ENCODE measurements at places on chromosomes 6 and 20.
A peak's percentile ranks its signal among the peaks of the same experiment; 100 is the strongest.

GRCh38 chr6:66226109-66226508, 519.1 kb upstream of the EYS start:
- H3K36me3 ChIP-seq, result no peaks in the 10 kb centered on the region
- no peak overlapping the region for H3K27ac ChIP-seq
- DNase-seq, result no peak
- H3K4me1 ChIP-seq, result no peaks in the 10 kb centered on the region
- no peaks in the 10 kb centered on the region for H3K27me3 ChIP-seq
- H3K4me3 ChIP-seq, result no peak overlapping the region

GRCh38 chr20:15799871-15800270, 773.4 kb downstream of the KIF16B start:
- H3K27me3 ChIP-seq, result no peaks in the 10 kb centered on the region
- H3K27ac ChIP-seq, result no peak overlapping the region
- no peaks in the 10 kb centered on the region for H3K4me1 ChIP-seq

DNA sequence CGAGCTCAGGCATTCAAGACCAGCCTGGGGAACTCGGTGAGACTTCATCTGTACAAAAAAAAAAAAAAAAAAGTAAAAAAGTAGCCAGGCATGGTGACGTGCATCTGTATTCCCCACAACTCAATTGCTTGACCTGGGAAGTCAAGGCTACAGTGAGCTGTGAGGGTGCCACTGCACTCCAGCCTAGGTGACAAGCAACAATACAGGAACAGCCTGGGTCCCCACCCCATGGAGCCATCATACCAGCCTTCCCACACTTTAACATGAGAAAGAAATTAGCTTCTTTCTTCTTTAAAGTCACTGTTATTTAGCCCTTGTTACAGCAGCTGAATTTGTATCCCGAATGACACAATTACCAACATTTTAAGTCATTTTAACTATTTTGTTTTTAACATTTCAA, 56.1 kb downstream of the SCML4 start:
- H3K4me3 ChIP-seq, result no peak overlapping the region
- no peaks in the 10 kb centered on the region for H3K27me3 ChIP-seq
- H3K4me1 ChIP-seq, result peaks cover 2% of the 10 kb centered on the region
- peaks cover 43% of the 10 kb centered on the region for H3K36me3 ChIP-seq
- H3K27ac ChIP-seq, result no peak overlapping the region

DNA sequence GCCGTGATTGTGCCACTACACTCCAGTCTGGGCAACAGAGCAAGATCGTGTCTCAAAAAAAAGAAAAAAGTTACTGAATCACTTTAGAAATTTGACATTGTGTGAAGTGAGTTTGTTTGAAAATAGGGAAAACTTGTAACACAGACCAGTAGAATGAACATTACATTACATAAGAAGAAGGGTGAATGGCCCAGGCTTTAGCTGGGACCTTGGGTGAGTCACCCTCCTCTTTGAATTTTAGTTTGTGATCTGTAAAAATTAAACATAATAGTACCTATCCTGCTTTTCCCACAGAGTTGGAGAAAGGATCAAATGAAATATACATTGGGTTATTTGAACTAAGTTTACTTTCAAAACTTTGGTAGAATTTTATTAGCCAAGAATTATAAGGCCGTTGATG, 56.3 kb downstream of the KCNS1 start:
- no peak overlapping the region for H3K27ac ChIP-seq
- H3K27me3 ChIP-seq, result no peaks in the 10 kb centered on the region
- H3K4me1 ChIP-seq, result peaks cover 52% of the 10 kb centered on the region
- H3K4me3 ChIP-seq, result no peak overlapping the region
- H3K36me3 ChIP-seq, result peaks cover 60% of the 10 kb centered on the region

GRCh38 chr6:161068321-161068741, 76.8 kb downstream of the MAP3K4 start:
- H3K27ac ChIP-seq, result no peak overlapping the region
- H3K4me1 ChIP-seq, result no peaks in the 10 kb centered on the region
- H3K4me3 ChIP-seq, result no peak overlapping the region
- peaks cover 4% of the 10 kb centered on the region for H3K36me3 ChIP-seq
- DNase-seq, result no peak
- no peaks in the 10 kb centered on the region for H3K27me3 ChIP-seq

DNA sequence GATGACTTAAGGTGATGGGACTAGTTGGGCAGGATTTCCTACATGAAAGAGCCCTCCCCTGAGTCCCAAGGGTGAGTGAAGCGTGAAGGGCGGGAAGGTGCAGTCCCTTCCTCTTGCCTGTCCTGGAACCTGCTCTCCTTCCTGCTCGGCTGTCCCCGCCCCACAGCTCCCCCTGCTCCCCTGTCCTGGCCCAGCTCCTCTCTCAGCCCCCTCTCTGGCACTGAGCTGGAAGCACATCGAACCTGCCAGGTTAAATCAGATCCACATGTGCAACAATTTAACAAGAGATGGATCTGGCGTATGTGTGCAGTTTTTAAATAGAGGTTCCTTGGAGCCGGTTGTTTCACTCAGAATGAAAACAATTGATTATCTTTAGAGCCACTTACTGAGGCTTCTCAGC, 95.0 kb downstream of the LRFN2 start:
- DNase-seq, result no peak
- no peaks in the 10 kb centered on the region for H3K4me1 ChIP-seq
- H3K27ac ChIP-seq, result no peak overlapping the region
- no peaks in the 10 kb centered on the region for H3K36me3 ChIP-seq
- H3K4me3 ChIP-seq, result no peak overlapping the region

GRCh38 chr6:159762681-159763293, 942 bp downstream of the ACAT2 start:
- H3K27me3 ChIP-seq, result peaks cover 3% of the 10 kb centered on the region
- H3K4me1 ChIP-seq, result peaks cover 41% of the 10 kb centered on the region
- H3K4me3 ChIP-seq, result peak overlapping the region; percentile 93
- peak; percentile 49 for DNase-seq

GRCh38 chr6:90496258-90497016, 90.4 kb downstream of the MAP3K7 start:
- no peak overlapping the region for H3K4me3 ChIP-seq
- H3K27me3 ChIP-seq, result peaks cover 58% of the 10 kb centered on the region
- peaks cover 10% of the 10 kb centered on the region for H3K4me1 ChIP-seq
- H3K36me3 ChIP-seq, result no peaks in the 10 kb centered on the region
- no peak overlapping the region for H3K27ac ChIP-seq

DNA sequence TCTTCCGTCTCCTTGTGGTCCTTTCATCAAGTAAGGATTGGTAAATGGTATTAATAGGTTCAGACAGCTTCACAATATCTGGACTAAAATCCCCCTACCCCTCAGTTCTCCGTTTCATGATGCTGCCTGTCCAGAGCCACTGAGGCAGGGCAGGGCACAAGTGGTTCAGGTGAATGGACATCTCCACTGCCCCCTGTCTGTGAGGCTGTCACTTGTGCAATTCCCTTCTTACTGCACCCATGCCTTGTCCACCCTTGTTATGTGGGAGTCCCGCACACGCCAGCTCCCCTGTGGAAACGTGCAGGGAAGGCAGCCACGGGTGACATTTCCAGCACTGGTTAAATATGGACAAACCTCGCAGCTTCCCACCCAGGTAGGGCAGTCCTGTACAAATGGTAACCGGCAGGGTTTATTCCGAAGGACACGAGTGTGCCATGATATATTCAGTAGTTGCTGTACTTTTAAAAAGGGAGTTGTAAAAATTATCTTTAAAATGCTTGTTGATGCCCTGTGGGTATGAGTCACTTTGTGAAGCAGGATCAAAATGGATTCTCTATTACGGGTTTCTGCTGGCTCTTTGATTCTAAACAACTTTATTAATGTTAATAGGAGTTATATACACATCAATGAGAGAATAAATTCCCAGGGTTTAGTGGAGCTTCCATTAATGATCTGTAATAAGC, 73.5 kb downstream of the FYN start:
- DNase-seq, result no peak
- no peak overlapping the region for H3K4me3 ChIP-seq
- peaks cover 77% of the 10 kb centered on the region for H3K4me1 ChIP-seq
- H3K27ac ChIP-seq, result no peak overlapping the region

DNA sequence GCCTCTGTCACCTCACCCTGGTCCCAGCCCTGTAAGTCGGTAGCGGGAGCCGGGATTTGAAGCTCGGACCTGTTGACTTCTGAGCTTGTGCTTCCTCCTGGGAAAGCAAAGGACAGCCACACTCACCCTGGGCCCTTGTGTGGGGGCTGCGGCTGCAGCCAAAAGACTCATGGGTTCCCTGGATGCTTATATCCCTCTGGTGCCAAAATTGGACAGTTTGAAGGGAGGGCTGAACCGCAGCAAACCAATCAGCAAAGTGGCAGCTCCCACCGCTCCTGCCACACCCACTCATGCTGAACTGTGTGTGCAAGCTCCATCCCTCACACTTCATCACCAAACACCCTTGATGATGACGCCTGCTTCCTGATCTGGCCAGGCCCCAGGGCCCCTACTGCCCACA, 3.9 kb upstream of the CCN5 start:
- peaks cover 18% of the 10 kb centered on the region for H3K27me3 ChIP-seq
- H3K36me3 ChIP-seq, result no peaks in the 10 kb centered on the region
- H3K27ac ChIP-seq, result no peak overlapping the region
- H3K4me3 ChIP-seq, result no peak overlapping the region

DNA sequence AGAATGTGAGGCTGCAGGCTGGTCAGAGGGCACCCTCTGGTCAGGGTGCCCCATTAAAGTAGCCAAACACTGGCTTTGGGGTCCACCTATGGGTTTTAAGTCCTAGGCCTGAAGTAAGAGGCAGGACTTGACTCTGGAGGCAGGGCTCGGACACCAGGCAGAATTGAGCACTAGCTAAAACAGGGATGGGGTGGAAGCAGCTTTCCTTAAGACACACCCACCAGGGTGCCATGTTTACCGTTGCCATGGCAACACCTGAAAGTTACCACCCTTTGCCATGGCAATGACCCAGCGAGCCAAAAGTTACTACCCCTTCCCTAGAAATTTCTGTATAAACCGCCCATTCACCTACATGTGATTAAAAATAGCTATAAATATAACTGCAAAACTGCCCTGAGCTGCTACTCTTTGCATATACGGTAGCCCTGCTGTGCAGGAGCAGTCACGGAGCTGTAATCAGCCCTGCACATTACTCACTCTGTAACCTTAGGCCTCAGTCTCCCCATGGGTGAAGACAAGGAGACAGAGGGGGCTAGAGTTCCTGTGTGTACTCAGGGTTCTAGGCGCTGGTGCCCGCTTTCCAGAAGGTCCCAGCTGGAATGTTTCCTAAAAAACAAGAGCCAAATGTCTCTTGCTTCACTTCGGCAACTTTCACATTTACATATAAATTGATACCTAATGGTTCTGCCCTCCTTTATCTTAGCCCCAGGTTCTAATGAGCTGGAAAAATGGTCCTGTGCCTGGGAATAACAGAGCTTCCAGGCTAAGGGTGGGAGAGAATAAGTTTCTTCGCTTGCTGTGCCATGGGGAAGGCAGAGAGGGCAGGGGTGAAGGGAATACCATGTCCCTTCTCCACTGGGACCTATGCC, 27.2 kb upstream of the SRSF6 start:
- peaks cover 13% of the 10 kb centered on the region for H3K27me3 ChIP-seq
- no peak for DNase-seq
- no peaks in the 10 kb centered on the region for H3K4me1 ChIP-seq
- H3K4me3 ChIP-seq, result no peak overlapping the region
- H3K27ac ChIP-seq, result no peak overlapping the region

DNA sequence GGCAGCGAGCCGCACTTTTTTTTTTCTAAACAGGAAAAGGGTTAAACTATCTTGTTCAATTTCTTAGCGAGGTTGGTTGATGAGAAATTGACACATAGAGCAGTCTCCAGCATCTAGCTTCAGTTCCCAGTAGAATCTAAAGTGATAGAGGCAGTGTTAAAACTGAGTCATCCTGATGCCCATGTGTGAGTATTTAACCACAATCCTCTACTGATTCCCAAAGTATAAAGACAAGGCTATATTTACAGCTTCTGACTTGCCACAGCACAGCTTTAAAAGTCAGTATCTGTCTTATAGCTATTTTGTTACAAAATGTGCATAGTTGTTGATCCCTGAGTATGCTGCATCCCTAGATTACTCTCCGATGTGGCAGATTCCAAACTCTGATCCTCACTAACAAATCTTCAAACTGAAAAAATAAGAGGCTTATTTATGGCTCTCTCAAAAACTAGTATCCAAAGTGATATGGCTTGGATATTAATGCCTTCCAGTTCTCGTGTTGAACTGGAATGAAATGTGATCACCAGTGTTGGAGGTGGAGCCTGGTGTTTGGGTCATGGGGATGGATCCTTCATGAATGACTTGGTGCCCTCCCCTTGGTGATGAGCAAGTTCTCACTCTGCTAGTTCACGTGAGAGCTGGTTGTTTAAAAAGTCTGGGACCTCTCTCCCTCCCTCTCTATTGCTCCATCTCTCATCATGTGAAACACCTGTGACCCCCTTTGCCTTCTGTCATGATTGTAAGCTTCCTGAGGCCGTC, 13.1 kb upstream of the POPDC3 start:
- H3K36me3 ChIP-seq, result no peaks in the 10 kb centered on the region
- H3K4me3 ChIP-seq, result no peak overlapping the region
- H3K27ac ChIP-seq, result no peak overlapping the region
- no peak for DNase-seq
- H3K27me3 ChIP-seq, result no peaks in the 10 kb centered on the region
- H3K4me1 ChIP-seq, result no peaks in the 10 kb centered on the region

GRCh38 chr6:152598421-152598820, 38.7 kb downstream of the SYNE1 start:
- H3K4me1 ChIP-seq, result no peaks in the 10 kb centered on the region
- H3K27ac ChIP-seq, result no peak overlapping the region
- DNase-seq, result no peak
- H3K36me3 ChIP-seq, result no peaks in the 10 kb centered on the region
- no peaks in the 10 kb centered on the region for H3K27me3 ChIP-seq
- H3K4me3 ChIP-seq, result no peak overlapping the region

- H3K36me3 ChIP-seq, result peaks cover 16% of the 10 kb centered on the region
- peak; percentile 41 for DNase-seq
- peaks cover 4% of the 10 kb centered on the region for H3K27me3 ChIP-seq
- peaks cover 31% of the 10 kb centered on the region for H3K4me1 ChIP-seq
- H3K27ac ChIP-seq, result peak overlapping the region; percentile 89
- H3K4me3 ChIP-seq, result peak overlapping the region; percentile 94
Measured at GRCh38 chr20:62303340-62304226, 786 bp downstream of the ADRM1 start.

DNA sequence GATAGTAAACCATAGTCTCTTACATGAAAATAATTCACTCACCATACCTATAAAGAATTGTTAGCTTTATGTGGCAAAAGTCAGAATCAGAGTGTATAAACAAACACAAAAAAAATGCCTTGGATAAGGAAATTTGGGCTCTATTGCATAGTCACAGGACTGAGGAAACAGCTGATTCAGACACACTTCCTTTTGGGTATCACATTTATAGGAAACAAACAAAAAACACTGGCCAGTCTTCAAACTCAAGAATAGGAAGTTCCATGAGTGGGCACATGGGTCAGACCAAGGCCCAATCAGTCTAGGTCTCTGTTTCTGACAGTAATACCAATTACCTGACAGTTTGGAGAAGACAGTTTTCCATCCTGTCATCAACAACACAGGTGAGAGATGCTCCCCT, 8.0 kb downstream of the SLC18B1 start:
- H3K4me1 ChIP-seq, result peaks cover 15% of the 10 kb centered on the region
- DNase-seq, result no peak
- H3K27me3 ChIP-seq, result no peaks in the 10 kb centered on the region
- peaks cover 21% of the 10 kb centered on the region for H3K36me3 ChIP-seq
- no peak overlapping the region for H3K4me3 ChIP-seq
- H3K27ac ChIP-seq, result no peak overlapping the region

- no peak overlapping the region for H3K27ac ChIP-seq
- H3K27me3 ChIP-seq, result no peaks in the 10 kb centered on the region
Measured at GRCh38 chr20:36717657-36718056, 28.2 kb downstream of the NDRG3 start.

GRCh38 chr20:54355631-54356280, 119.6 kb upstream of the DOK5 start:
- H3K4me1 ChIP-seq, result no peaks in the 10 kb centered on the region
- H3K4me3 ChIP-seq, result no peak overlapping the region
- no peak overlapping the region for H3K27ac ChIP-seq
- no peaks in the 10 kb centered on the region for H3K36me3 ChIP-seq
- DNase-seq, result no peak
